A673 (cell line): ENCODE measurements at places on chromosomes 3 and 15. TPM values are rescaled to one million over a fixed set of nuclear protein-coding genes. Genes with fewer than 3 reads are reported as not detected.
A peak's percentile ranks its signal among the peaks of the same experiment; 100 is the strongest.

RAP2B gene
- total RNA-seq, result 13.7 and 15.8 TPM in 2 replicates

DNA sequence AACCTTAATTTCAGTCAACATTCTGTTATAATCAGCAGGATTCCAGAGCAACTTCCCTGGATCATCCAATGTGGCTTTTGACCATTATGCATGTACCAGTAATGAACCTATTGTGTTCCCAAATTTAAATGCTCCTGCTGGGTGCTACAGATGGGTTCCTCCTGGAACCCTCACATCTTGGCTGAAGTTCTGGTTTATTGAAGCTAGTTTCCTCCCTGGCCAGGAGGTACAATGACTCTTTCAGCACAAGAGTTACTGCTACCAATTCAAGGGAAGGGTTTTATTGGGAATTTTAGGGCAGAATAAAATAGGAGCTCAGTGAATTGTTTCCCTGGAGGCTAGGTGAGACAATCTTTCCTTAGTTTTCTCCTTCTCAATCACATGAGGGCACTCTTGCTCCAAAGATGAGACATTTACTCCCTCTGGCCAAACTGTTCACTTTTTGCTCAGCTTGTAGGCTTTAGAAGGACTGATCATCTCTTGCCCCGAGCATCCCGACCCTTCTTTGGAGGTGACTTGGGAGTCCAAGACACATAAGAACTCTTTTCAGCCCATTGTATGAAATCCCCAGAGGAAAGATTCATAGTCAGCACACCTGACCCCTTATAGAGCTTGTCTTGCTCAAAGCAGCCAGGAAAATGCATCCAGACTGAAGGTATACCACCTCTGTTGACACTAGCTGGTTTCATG lies 8.8 kb upstream of the NPHP3 start:
- peak; percentile 61 for DNase-seq

DNA sequence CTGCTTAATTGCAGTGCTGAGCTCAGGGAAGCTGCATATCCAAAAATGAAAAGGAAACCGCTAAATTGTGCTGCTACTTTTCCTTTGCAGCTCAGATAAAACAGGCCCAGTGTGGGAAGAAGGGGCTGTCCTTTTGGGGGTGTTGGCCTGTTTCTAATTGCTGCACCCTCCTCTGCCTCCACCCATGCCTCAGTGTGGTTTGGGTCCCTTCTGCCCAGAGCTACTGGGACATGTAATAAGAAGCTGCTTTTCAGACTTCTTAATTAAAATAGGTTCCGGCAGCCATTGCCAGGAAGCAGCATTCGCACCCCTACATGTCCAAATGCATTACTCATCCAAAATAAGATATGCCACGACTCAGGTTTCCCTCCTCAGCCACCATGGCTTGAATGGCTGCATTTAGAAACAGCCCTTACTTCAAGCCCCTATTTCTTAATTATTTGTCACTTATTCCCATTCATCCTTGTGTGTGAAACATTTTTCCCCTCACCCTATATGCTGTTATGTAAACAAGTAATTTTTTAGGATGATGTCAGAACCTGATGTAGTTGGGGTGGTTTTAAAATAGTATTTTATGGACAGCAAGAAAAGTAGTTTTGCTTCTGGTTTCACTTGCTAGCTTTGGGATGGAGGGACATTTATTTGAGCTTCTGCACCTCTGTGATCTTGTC lies 235.9 kb upstream of the CTDSPL start:
- DNase-seq, result no peak

DNA sequence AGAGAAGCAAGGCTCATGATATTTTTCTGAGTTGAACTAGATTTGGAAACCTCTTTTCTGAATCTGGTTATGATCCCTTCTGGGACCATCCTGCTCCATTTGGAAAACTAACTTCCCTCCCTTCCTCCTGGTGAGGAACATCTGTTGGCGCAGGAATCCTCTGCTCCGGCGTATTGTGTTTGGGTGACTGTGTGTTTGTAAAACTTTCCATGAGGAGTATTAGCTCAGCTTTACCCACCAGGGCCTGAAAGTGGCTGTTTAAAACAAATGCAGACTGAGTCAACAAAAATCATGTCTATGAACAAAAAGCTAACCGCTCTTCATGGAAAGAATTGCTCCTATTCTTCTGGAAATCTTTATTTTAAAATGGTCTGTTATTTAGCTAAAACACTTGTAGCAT lies 17.7 kb downstream of the STARD9 start:
- DNase-seq, result no peak

GRCh38 chr15:56244811-56245576 lies 1.3 kb upstream of the RFX7 start:
- DNase-seq, result no peak

RFTN1 gene
- total RNA-seq, result 0.60 and 1.2 TPM in 2 replicates

P2RY14 gene
- not detected in 2 replicates for total RNA-seq
